ENCODE measurements at places on chromosomes 7 and 10.

GRCh38 chr10:76089556-76090180, 658.2 kb downstream of the LRMDA start:
- no peak for DNase-seq

- DNase-seq: no peak
Measured at GRCh38 chr7:70527520-70528115, 604.3 kb upstream of the GALNT17 start.

DNA sequence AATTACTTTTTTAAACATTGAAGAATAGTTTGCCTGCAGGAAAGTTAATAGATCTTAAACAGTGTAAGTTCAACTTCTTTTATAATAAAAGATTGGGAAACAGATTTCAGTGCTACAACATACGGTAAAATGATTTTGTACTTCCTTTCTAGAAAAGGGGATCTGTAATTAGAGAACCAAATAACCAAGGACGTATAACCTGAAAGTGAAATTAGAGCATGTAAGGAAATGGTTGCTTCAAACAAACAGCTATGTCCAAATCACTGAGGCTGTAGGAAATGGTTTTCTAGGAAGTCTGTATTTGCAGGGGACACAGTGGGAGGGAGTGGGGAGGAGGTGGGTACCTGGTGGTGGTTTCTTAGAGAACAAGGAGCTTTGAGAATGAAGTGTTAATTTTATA, 57.9 kb upstream of the EXOC6 start:
- DNase-seq: no peak

DNA sequence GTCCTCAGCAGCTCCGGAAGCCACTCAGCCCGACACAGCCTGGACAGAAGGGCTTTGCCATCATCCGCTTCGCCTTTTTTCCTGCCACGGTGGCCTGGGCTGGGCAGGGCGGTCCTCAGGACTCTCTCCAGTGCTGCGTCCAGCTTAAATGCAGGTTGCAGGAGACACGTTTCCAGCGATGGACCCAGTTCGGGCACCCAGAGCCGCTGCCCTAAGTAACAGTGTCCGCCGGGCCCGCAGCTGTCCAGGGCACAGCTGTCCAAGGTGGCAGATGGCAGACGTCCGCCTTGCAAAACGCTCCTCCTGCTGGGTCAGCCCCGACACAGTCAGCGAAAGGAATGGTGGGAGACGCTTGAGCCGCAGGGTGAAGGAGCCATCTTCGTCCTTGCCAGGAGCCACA, 37.0 kb upstream of the FOXL3 start:
- no peak for DNase-seq

DNA sequence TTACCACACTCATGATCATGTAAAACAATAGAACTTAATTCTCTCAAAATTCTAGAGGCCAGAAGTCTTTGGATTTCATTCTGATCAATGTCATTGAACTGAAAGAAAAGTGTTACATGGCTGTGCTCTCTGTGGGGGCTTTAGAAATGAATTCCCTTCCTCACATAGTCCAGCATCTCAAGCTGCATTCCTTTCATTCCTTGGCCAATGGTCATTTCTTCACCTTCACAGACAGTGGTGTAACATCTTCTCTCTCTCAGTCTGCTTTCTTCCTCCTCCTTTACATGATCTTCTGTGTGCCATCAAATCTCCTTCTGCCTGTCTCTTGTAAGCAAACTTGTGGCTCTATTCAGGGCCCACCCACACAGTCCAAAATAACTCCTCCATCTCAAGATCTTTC, 735.3 kb downstream of the SUGCT start:
- DNase-seq: no peak

DNA sequence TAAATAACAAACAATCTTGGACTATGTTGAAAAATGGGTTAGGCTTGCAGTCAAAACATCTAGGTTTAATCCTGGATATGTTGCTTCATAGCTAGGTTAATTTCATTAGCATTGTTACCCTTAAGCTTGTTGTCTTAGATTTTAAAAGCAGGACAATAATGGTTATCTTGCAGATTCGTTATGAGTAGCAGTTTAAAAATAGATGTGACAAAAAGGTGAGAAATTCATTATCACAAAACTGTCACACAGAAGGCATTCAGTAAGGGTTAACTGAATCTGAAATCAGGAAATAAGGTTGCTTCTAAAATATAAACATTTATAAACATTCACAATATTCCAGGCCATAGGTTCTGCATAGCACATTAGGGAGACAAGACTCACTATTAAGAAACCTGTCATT, 429.2 kb upstream of the ETV1 start:
- DNase-seq: no peak

GRCh38 chr7:32890793-32891042, 842 bp downstream of the KBTBD2 start:
- no peak for DNase-seq

GRCh38 chr7:17120756-17121155, 177.7 kb upstream of the AHR start:
- DNase-seq: no peak

DNA sequence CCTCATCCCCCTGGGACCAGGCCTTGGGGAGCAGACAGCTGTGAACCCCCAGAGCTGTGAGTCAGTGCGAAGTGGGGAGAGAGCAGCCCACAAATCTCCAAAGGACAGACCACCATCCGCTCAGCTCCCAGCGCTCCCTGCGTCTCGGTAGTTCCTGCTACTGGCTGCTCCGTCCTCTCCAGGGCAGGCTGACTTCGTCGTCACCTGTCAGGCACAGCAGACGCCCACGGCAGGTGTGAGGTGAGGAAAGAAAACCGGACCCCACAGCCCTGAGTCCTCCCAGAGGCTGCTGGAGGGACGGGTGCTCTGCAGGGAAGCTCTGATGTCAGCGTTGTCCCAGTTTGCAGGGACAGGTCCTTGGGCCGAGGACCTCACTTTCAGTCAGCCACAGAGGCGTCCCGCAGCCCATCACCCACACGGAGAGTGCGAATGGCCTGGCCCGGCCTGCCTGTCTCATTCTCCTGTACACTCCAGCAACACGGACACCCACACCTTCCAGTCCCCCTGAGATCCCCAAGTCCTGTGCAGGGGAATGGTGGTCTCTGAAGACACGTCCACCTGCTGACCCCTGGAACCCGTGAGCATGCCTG, 95.2 kb downstream of the DNAJB6 start:
- DNase-seq: no peak

- no peak for DNase-seq
Measured at GRCh38 chr7:48084727-48085432, 4.2 kb upstream of the UPP1 start.

- DNase-seq: no peak
Measured at GRCh38 chr10:29616542-29616941, 18.2 kb downstream of the SVIL start.

GRCh38 chr7:92155108-92155739, 20.9 kb upstream of the CYP51A1 start:
- DNase-seq: no peak

GRCh38 chr10:124214610-124215375, 121.4 kb upstream of the CHST15 start:
- DNase-seq: no peak

DNA sequence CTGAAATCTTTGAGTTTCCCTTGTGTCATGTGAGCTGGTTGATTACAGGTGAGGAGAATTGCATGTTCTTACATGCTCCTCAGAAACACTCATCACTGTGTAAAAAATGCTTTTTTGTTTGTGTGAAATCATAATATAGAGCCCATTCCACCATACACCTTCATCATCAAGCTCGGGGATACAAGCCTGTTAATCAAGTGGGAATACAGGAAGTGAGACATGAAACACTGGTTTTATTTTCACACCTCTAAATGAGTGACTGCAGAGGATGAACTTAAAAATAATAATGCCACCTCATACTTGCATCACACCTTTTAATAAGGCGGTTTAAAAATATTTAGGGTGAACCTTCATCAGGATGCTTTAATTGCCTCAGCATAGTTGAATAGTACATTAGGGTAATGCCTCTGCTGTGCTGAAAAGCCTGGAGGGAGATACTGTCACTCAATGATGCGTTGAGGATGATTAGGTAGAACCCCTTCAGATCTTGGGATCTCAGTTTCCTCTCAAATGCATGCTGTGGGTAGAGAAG, 164.6 kb downstream of the AUTS2 start:
- DNase-seq: no peak

- DNase-seq: no peak
Measured at GRCh38 chr7:117019786-117020590, 66.7 kb downstream of the ST7 start.

- no peak for DNase-seq
Measured at GRCh38 chr10:21479570-21480315, 45.7 kb downstream of the SKIDA1 start.

DNA sequence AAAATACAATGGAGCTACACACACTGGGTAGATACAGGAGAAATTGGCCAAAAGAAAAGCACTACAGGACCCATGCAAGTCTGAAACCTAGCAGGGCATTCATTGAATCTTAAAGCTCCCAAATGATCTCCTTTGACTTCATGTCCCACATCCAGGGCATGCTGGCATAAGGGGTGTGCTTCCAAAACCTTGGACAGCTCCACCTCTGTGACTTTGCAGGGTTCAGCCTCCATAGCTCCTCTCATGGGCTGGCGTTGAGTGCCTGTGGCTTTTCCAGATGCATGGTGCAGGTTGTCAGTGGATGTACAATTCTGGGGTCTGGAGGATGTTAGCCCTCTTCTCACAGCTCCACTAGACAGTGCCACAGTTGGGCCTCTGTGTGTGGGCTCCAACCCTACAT, 626.3 kb upstream of the POT1 start:
- no peak for DNase-seq

DNA sequence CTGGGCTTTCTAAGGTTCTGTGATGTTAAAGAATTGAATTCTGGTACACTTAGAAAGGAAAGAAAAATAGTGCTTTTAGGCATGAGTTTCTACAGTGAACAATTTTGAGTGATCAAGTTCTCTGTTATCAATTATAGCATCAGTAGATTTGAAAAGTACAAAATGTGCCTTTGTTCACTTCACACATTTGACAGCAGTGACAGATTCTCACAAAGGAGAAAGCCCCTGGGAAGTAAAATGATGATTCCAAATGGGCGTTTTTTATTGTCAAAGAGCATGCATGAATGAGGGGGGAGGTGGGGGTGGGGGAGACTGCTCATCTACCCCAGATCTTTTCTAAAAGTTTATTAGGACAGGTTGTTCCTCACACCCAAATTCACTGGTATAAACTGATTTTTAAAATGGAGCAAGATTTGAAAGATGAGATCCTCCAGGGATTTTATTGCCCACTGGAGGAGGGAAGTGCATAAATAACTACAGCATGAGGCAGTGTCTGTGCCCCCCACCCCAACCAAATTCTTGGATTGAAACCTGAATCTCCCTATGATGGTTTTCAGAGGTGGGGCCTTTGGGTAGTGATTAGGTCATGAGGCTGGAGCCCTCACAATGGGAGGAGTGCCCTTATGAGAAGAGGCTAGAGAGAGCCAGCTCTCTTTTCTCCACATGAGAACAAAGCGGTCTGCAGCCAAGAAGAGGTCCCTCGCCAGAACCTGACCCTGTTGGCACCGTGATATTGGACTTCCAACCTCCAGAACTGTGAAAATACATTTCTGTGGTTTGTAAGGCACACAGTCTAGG, 79.5 kb downstream of the AOAH start:
- DNase-seq: no peak

GRCh38 chr7:131509781-131510180, 46.6 kb downstream of the PODXL start:
- DNase-seq: no peak

GRCh38 chr10:59323036-59323459, 39.3 kb downstream of the FAM13C start:
- no peak for DNase-seq

DNA sequence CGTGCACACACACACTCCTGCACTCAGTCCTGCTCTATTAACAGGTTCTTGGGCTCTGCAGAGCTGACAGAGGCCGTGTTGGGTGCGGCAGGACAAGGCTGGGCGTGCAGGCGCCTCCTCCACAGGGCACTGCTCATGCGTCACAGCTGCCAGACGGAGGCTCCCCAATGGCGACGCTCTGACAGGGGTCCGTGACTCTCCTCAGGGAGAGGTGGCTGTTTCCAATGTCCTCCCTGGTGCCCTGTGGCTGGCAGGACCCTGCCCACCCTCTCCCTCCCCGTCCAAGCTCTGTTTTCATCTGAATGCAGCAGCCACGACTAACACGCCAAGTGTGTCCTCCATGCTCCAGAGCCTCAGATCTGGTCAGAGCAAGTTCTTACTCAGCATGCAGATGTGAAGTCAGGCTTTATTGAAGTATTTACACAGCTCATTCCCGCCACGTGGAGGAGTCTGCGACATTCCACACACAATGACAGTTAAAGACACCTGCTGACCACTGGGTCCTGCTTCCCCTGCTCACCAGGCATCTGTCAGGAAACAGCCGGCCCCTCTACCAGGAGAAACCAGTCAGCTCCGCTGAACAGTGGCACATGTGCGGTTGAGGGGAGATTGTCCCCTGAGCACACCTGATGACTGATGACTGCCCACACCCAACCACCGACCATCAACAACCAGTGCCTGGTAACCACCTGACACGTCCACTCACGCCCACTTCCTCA, 116.7 kb downstream of the VIPR2 start:
- no peak for DNase-seq

- no peak for DNase-seq
Measured at GRCh38 chr7:112765105-112765504, 25.1 kb downstream of the TMEM168 start.

DNA sequence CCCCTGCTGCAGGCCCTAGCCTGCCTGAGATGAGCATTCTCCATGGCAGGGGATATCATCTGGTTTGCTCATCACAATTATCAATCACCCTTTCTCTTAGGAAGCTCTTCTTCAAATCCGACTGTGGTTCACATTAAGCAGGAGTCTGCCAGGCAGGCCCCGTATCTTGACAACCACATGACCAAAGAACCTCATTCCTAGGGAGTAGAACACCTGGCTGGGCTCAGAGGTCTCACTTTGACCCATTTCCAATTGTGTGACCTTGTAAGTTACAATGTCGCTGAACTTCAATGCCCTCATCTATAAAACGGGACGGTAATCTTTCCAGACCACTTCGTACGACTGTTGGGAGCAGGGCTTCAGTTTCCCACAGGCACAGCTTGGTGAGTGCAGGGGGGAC, 156.4 kb upstream of the PCBD1 start:
- DNase-seq: no peak

- no peak for DNase-seq
Measured at GRCh38 chr7:96410126-96410839, 88.4 kb upstream of the SLC25A13 start.

- DNase-seq: no peak
Measured at GRCh38 chr7:23298141-23298881, 828 bp upstream of the MALSU1 start.

DNA sequence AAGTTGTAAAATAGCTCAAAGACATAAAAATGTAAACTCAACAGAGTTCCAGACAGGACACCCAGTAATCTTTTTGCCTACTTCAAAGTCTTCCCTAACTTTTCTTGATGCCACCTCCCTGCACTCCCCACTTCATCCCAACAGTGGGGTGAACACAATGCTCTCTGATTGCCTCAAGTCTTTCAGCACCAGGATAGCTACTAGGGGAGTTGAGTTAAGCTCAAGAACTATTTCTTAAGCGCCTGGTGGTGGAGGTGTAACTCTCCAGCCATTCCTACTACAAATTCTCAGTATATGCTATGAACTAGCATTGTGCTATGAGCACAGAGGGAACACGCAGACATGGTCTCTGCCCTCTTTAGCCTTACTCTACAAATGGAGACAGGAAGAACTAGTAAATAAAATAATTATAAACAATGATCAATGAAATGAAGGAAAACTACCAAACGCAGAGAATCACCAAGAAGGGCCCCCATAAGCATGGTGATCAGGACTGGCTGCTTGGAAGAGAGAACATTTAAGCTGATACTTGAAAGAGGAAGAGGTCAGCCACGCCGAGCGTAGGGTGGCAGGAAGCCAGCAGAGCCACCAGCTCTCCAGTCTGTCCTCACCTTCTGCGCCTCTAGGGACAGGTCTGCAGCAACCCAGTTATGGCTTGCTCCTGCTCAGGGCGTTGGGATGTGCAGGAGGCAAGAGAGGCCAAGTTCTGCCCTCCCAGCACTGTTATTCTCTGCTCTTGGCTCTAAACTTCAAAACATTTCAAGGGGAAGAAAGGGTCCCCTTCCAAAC, 16.7 kb upstream of the FRA10AC1 start:
- no peak for DNase-seq

Measured in cortex of kidney (tissue), 1 donor.